ENCODE measurements at places on chromosomes 7 and 10. TPM values are rescaled to one million over a fixed set of nuclear protein-coding genes. Genes with fewer than 3 reads are reported as not detected.

The APBB1IP gene
- 44.5 TPM for total RNA-seq

- DNase-seq, result no peak
Observed at GRCh38 chr7:95609277-95609971, 13.1 kb upstream of the PDK4 start.

DNA sequence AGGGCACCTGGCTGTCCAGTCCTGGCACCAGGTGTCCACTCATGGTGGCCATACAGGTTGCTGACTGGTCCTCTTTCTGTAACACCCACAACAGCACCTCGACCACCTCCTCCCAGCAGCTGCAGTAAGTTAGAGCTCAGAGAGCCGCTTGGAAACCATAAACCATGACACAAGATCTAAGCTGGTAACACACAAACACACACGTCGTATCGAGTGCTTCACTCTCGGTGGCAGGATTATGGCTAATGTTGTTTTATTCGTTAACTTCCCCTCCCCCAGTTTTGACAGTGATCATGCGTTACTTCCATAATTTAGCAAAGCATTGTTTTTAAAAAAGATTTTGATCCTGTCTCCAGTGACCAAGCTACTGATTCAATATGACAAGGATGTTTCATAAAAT lies 59.7 kb downstream of the CAMK2B start:
- no peak for DNase-seq

The CPEB3 gene
- total RNA-seq, result 1.2 TPM

- peak; percentile 60 for DNase-seq
Observed at GRCh38 chr7:151251689-151252560, 3.4 kb upstream of the SMARCD3 start.

DNA sequence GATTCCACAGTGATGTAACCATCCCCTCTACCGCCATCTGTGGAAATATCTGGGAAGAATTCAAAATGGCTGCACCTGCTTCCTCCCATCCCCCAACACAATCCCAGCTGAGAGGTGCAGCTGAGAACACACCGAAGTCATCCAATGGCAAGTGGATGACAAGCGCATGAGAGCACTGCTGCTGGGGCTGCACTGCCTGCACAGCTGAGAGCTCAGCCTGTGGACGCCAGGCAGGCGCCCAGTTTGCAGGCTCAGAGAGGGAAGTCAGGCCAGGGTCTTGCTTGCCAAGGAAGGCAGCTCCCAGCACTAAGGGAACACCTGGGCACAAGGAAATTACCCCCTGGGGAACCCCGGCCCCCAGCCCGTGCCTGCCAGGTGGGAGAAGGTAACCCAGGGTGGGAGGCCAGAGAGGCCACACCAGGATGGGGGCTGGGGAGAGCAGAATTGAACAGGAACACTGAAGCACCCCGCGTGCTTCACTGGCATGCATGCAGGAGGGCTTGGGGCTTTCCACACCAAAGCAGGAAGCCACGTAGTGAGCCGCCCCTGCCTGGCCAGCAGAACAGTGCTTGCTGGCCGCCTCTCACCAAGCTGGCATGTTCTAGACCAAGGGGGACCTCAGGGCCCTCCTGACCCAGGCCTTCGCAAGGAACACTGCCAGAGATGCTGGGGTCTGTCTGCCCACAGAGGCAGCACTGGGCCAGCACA lies 46.2 kb downstream of the FAM53B start:
- DNase-seq, result peak; percentile 40

GRCh38 chr7:77461842-77462241 lies 45.7 kb upstream of the GSAP start:
- DNase-seq, result no peak

GRCh38 chr10:824497-824896 lies 107.0 kb downstream of the LARP4B start:
- DNase-seq, result no peak

GRCh38 chr7:116952635-116953371 lies 498 bp upstream of the ST7 start:
- DNase-seq, result no peak

DNA sequence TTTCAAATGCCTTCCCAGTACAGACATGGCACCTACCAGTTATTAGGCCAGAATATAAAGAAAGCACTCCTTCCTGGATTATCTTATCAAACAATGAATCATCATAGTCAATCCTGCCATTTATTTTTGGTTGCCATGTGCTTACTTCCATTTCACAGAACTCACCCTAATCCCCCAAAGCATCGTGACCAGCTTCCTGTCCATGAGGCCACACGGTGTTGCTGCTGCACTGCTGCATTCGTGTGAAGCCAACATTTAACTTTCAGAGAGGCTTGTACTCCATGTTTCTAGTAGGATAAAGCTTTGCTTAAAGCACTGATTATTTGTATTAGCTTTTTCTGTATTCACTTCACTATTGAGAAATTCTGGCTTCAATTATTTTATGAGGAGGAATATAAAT lies 14.4 kb downstream of the COL28A1 start:
- no peak for DNase-seq

GRCh38 chr10:57921140-57921539 lies 346.6 kb downstream of the IPMK start:
- no peak for DNase-seq

DNA sequence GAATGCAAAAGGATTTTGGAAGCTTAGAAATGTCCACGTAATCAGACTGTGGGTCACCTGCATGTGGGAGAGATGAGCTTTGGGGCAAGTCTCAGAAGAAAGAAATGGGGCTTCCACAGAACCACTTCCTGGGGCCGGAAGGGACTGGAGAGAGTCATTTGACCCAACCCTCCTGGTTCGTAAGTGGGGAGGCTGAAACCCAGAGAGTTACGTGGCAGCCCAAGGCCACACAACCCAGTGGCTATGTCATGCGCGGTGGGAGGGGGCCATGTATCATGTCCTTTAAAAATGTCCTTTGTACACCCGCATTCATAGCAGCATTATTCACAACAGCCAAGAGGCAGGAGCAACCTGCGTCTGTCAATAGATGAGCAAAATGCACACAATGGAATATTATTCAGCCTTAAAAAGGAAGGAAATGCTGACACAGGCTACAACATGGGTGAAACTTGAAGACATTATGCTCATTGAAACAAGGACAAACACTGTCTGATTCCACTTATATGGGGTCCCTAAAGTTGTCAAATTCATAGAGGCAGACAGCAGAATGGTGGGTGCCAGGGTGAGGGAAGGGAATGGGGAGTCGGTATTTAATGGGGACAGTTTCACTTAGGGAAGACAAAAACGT lies 15.1 kb downstream of the CAMK2B start:
- DNase-seq, result no peak

DNA sequence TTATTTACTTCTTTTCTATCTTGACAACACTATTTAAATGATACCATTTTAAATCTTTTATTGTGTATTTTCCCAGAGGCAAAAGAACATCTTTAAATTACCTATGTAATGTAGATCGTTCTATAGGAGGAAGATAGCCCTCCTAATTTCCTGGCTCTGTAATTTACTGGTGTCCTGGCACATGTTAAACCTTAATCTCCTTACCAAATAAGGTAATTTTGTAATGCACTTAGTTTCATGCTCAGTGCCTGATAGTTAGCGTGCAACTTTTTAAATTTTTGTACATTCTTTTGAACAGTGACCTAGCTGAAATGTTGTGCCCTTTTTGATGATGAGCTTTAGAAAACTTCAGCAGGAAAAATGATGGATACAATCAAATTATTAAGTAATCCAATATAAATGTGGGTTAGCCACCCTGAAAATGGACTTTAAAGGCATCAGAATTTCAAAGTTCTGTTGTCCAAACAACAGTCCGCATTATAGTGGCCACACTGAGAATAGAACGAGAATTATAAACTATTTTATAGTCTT lies 81.4 kb downstream of the ABCB5 start:
- no peak for DNase-seq

The HTR7 gene
- 0.08 TPM for total RNA-seq

The PLAC9 gene
- total RNA-seq, result not detected

The NAPEPLD gene
- 1.7 TPM for total RNA-seq

The NANOS1 gene
- total RNA-seq, result 0.08 TPM

- DNase-seq, result no peak
Observed at GRCh38 chr7:115676080-115676479, 354.5 kb downstream of the TFEC start.

DNA sequence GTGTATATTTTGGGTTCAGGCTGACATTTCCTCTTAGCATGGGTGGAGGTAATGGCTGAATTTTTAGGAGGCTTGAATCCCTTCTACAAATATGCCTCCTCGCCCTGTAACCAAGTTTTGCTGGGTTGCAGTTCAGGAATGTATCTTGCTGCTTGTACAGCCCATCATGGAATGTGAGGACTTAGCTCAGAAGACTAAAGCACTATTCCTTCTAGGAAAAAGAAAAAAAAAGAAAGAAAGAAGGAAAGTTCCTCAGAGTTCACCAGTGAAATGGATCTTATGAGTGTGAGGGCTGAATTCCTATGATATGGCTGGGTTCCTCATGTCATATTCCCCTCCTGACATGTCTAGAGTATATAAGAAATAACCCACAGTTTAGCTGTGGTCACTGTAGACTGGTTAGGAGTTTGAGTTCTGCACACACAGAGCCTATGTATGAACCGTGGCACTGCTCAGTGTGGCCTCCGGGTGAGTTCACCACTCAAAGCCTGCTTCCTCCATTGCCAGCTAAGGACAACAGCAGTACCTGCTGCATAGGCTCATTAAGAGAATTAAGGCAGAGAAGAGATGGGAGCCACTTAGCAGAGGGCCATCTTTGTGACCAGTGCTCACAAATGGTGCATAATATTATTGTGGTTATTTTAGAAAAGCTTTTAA lies 114.0 kb downstream of the TACC2 start:
- no peak for DNase-seq

DNA sequence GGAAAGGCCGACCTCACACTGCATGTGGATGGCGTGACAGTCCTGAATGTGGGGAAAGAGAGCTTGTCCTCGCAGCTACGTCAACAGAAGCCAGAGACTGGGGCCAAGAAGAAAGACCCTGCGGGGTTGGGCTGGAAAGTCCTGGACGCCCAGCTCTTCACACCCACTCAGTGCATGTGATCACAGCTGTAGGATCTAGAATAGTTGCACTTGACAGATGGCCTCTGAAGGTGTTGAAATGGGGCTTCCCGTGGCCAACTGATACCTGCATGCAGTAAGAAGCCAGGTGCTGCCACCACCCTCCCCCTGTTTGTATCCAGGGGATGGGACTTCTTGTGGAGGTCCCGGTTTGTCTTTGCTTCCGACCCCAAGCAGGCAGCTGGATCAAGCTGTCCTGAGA lies 34.1 kb upstream of the OCM2 start:
- no peak for DNase-seq

- DNase-seq, result no peak
Observed at GRCh38 chr10:78438907-78439809, 405.5 kb downstream of the RPS24 start.

- no peak for DNase-seq
Observed at GRCh38 chr7:44922351-44922694, 37.0 kb upstream of the PURB start.

DNA sequence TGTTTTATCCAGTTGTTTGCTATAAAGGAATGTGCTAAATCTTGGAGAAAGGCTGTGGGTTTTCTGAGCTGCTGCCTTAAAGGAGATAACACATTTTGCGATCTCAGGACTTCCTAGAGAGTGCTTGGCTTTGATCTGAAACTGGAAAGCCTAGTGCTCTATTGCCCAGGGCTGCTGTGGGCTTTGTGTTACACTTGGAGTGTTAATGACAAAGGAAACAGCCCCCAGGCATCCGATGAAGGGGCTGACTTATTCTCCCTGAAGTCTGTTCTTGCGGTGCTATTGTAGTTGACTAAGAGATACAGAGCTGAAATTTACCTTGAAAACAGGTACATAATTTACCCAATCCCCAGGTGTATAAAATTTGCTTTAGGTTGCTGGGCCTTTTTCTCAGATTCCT lies 74.5 kb downstream of the SND1 start:
- DNase-seq, result no peak

The GPNMB gene
- total RNA-seq, result not detected

GRCh38 chr10:3135006-3135405 lies 37.6 kb downstream of the PITRM1 start:
- no peak for DNase-seq

- no peak for DNase-seq
Observed at GRCh38 chr7:157831143-157831905, 494.5 kb downstream of the DNAJB6 start.

The ANKRD30A gene
- total RNA-seq, result not detected

GRCh38 chr10:30999070-30999712 lies 32.5 kb downstream of the ZNF438 start:
- DNase-seq, result no peak

- peak; percentile 43 for DNase-seq
Observed at GRCh38 chr10:62853710-62854109, 37.5 kb upstream of the EGR2 start.

DNA sequence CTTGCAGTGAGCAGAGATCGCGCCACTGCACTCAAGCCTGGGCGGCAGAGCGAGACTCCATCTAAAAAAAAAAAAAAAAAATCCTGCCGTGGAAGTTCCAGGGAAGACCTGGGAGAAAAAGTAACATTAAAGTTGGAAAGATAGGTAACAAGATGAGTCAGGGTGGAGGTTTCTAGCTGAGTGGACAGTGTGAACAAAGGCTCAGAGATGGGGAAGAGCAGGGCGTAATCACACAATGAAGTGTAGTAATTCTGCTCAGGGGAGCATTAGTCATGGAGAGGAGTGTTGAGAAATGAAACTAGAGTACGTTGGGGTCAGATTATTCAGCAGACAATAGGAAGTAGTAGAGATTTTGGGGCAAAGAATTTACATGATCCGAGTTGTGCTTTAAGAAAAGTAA lies 21.6 kb upstream of the WASL start:
- no peak for DNase-seq

The CFAP70 gene
- total RNA-seq, result 2.6 TPM

- no peak for DNase-seq
Observed at GRCh38 chr7:112444505-112444904, 5.8 kb upstream of the IFRD1 start.

DNA sequence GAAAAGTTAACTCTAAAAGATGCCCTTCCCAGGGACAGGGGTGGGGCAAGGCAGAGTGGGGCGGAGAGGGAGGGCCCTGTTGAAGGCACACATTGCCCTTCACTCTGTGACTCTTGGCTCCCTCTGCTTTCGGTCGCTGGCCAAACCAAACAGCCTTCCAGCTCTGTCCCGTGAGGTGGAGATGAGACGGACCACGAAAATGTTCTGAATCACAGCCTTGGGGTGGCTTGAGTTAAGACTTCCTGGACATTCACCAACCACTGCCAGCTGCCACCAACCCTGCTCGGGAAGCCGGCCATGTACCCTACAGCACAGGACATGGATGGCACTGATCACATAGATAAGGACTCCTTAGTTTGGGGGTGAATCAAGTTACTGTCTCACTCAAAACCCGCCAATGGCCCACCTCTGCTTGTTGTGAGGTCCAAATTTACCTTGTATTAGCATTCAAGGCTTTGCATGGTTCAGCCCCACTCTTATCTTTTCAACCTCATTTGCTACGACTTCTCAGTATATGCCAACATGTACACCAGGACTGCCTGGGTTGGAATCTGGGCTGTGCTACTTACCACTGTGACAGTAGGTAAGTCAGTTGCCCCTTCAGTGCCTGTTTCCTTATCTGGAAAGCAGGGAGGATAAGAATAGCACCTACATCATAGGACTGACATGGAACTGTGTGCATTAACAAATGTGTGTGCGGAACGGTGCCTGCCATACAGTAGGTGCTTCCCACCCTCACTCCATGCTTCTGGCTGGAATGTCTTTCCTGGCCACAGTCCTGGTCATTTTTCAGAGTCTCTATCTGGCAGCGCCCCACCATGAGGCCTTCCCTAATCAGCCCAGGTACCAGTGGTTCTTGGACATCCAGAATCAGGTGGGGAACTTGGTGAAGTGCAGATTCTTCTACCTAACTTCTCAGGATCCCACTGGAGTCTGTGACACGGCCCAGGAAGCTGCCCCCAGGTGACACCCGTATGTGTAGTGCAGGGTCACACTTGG lies 28.0 kb downstream of the ITPRIP start:
- DNase-seq, result no peak

- no peak for DNase-seq
Observed at GRCh38 chr10:116147147-116147905, 125.7 kb downstream of the GFRA1 start.

GRCh38 chr7:34831436-34831835 lies 173.4 kb downstream of the NPSR1 start:
- no peak for DNase-seq
